RWPE1 (cell line): ENCODE measurements at places on chromosomes 7 and 10.
A peak's percentile ranks its signal among the peaks of the same experiment; 100 is the strongest.

GRCh38 chr10:3071405-3072198 lies 4.3 kb downstream of the PFKP start:
- DNase-seq = peak; percentile 62

GRCh38 chr7:137946011-137946410 lies 55.9 kb downstream of the CREB3L2 start:
- DNase-seq = no peak

GRCh38 chr7:520503-521161 lies 986 bp upstream of the PDGFA start:
- no peak for DNase-seq

DNA sequence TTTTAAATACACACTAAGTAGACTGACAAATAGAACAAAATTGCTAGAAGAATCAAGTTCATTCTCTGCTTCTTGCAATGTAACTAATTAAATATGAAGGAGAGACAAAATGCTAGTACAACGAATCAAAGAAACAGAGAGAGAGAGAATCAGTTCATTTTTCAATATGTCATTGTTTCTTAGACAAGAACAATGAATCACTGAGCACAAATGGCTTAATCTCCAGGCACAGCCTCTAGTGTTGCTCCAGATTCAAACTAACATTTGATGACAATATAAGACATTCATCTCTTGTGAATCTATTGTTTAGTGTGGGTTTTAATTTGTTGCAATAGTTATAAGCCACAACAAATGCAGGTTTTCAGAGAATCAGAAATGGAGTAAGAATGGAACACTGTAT lies 357.4 kb upstream of the TMEM229A start:
- no peak for DNase-seq

DNA sequence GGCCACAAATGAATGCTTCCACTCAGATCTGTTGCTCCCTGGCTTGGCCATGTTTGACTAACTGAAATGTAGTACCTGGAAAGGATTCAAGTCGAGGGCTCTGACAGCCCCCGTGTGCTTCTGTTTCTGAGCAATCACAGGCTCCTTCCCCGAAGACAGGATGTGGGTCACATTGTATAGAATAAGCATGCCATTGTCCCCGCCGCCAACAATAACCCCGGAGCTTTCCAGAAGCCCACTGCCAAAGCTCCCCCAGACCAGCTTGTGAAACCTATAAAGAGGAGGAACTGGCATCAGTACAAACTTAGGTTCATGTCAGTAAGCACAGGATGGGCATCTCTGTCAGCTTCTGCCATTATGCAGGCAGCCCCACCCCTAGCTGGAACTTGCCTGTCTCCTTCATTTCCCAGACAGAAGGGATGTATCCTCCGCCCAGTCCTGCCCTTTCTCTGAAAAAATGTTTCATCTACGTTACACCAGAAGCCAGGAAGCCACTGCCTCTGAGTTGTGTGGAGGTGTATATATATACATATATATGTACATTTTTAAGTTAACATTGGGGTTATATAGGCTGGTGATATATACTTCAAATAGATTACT lies 10.3 kb downstream of the SEC31B start:
- no peak for DNase-seq

- DNase-seq = no peak
Observed at GRCh38 chr7:92622030-92622429, 31.8 kb upstream of the FAM133B start.

DNA sequence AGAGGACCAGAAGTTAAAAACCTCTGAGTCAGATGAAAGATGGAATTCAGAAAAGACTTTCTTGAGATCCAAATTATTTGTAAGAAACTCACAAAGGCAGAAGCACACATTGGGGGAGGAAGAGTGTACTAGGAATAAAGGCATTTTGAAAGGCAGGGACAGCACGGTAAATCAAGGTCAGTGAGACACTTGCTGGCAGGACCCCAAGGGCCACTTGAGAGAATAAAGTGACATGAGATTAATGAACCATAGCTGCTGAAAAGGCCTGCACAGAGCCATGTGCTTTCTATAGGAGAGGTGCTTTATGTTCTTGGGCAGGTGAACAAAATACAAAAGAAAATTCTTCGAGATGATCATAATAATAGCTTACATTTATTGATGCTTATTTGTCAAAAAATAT lies 929.9 kb upstream of the MBL2 start:
- DNase-seq = no peak
